NCI-H345 (cell line): ENCODE measurements at places on chromosomes 2 and 18.

DNA sequence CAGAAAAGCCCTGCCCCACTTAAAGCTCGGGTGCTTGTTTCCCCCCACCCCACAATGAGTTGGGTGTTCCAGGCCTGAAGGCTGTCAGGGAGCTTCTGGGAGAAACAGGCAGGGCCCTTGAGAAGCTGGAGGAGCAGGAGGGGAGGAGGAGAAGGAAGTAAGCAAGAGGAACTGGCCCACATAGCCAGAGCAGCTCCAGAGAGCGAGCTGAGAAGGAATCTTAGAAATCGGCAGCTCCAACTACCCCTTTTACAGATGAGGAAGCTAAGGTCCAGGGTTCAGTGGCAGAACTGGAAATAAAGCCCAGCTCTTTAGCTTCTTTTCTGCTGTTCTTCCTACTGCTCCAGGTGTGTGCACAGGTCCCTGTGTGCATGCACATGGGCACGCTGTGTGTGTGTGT lies 12.7 kb upstream of the KCNK3 start:
- no peak for DNase-seq

DNA sequence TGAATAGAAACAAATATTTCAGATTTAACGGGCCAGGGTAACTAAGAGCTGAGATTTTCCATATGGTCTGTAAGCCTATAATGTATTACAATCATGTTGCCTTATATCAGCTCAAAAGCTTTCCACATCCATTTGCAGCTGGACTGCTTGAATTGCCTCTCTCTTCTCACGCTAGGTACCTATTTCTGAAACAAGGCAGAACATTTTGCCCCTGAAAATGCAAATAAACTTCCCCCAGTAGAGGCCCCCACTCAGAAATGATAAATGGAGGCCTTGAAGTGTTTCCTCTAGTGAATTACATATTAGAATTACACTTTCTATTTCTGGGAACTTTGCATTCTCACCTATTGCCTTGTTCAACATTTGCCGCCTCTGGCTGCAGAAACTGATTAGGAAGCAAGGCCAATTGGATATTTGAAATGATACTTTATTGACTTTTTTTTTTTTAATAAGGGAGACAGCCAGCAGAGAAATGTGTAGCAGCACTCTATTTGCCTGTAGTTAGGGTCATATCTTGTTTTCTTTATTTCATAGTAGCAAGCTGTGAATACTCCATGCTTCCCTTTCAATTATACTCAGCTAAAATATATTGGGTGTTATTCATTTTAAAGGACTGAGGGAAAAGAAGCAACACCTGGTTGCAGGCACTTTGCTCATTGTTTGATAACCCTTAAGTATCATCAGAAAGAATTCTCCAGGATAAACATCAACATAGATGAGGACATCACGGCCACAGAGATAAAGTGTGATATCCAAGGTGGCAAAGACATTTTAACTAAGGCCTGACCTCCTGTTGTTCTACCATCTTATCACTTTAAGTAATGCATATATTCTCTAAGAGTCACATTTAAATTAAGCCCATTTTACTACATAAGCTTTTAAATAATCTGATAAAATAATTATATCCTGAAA lies 505.5 kb downstream of the LRRTM4 start:
- peak; percentile 62 for DNase-seq

DNA sequence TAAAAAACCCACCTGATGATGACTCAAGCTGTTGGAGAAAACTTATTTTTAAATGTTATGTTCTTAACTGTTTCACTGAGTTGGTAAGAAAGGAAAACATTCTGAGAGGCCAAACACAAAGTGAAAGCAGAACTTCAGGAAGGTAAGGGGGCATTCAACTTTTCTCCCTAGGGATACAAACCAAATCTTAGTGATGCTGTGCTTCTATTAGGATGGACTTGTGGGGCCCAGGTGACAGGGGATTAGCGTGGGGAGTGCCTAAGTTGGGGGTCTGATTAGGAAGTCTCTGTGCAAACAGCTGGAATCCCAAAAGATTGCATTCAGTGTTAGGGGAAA lies 18.5 kb downstream of the PDCL3 start:
- DNase-seq = no peak

DNA sequence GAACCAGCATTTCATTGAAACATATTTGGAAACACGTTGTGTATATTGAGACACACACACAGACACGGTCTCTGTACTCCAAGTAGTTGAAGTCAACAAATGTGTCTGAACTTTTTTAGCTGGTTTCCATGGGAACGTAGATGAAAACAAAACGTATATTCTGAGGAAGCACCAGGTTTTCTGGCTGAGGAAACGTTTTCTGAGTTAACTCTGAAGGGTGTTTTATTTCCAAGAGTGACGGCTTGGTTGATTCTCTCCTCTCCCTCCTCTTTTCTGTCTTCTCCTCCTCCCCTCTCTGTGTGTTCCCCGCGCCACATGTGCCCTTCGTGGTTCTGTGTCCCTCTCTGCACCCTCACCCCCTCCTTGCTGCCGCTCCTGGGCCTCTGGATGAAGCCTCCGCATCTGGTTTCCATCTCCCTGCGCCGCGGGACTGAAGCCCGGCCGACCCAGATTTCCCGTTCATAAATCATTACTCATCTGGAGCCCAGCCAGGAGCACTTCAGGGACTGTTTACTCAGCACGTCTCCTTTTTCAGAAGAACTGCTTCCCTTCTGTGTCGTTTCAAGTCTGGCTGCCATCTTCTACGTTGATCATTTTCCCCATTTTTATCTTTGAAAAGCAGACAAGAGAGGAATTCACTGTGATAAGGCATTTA lies 122.7 kb downstream of the COL6A3 start:
- peak; percentile 96 for DNase-seq

DNA sequence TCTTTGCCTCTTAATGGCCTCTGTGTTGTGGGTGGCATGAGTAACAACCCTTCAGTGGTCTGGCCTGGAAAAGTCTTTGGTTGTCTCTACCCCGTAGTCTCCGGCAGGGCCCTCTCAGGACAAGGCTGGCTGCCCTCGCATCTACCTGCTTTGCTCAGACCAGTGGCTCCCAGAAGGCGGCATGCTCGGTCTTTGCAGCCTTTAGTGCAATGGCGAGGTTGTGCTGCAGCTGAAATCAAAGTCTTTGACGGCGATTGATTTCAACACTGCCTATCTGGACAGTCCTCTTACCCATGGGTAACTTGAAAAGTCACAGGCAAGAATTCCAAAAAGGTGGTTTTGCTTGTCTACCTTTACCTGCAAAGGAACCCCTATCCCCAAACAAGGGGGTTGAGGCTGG lies 95.9 kb downstream of the ALPK2 start:
- no peak for DNase-seq

GRCh38 chr2:32277363-32277673 lies 386 bp upstream of the YIPF4 start:
- no peak for DNase-seq

DNA sequence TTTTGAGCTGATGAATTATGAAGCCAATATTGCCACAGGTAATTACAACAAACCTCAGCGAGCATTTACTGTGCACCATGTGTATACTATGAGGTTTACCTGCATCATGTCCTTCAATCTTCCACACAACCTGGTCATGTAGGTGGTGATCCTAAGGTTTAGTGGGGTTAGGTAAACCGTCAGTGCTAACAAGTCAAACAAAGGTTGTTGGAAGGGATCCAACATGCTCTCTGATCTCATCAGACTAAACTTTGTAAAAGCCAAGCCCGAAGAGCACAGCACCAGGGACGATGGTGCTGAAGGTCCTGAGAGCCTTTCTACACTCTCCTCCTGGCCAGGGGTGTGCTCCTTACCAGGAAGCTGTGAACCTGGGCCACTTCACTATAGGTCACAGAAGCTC lies 29.4 kb downstream of the SH3YL1 start:
- DNase-seq = no peak

DNA sequence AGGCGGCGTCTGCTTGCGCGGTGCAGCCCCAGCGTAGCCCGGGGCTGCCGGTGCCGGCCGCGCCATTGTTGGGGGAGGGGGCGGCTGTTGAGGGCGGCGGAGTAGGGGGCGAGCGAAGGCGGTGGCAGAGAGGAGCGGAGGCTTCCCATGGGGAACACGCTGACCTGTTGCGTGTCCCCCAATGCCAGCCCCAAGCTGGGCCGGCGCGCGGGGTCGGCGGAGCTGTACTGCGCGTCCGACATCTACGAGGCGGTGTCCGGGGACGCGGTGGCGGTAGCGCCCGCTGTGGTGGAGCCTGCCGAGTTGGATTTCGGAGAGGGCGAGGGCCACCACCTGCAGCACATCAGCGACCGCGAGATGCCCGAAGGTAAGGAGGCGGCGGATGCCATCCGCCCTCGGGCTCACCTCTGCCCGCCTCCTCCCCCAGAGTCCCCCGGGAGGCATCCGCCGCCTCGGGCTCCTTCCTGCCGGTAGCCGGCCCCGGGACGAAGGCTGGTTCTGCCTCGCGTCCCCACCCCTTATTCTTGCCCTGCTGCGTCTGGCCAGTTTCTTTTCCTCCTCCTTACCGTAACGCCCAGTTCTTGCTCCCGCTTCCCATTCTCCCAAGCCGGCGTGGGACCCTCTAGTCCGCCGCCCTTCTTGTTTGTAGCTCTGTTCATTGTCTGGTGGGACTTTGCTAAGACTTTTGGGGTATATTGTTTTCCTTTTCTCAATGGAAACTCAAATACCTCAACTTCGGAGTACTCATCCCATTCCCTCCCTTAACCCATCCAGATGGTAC lies 500 bp downstream of the CCNYL1 start:
- peak; percentile 45 for DNase-seq

- DNase-seq = no peak
Observed at GRCh38 chr2:178273787-178274360, 79.6 kb downstream of the OSBPL6 start.

- peak; percentile 23 for DNase-seq
Observed at GRCh38 chr18:78979056-78979729, 425 bp upstream of the SALL3 start.

- no peak for DNase-seq
Observed at GRCh38 chr2:231725476-231725875, 17.2 kb downstream of the PTMA start.

- DNase-seq = no peak
Observed at GRCh38 chr18:36066686-36067054, 689 bp downstream of the RPRD1A start.

- DNase-seq = peak; percentile 71
Observed at GRCh38 chr2:105812180-105813044, 67.7 kb downstream of the NCK2 start.

GRCh38 chr18:55582325-55582724 lies 5.7 kb downstream of the TCF4 start:
- no peak for DNase-seq

DNA sequence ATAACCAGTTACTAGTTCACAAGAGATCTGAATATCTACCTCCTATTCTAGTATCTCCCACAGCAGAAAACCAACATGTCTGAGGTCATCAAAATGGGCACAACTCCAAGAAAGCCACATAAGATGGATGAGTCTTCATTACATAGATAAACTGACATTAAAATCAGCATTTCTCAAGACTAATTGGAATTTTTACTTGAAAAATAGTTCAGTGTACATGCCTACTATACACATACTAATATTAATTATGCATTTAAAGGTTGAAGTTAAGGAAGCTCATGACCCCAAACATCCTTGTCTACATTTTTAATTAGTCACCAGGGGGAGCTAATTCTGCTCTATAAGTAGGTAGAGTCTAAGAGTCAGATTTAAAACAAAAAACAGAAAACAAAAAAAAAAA lies 41.9 kb downstream of the ZNF521 start:
- no peak for DNase-seq

- no peak for DNase-seq
Observed at GRCh38 chr2:194494401-194494800, 1162.6 kb upstream of the SLC39A10 start.

GRCh38 chr2:191350826-191351225 lies 105.6 kb downstream of the MYO1B start:
- DNase-seq = no peak

- no peak for DNase-seq
Observed at GRCh38 chr2:65416321-65416720, 16.1 kb downstream of the SPRED2 start.

DNA sequence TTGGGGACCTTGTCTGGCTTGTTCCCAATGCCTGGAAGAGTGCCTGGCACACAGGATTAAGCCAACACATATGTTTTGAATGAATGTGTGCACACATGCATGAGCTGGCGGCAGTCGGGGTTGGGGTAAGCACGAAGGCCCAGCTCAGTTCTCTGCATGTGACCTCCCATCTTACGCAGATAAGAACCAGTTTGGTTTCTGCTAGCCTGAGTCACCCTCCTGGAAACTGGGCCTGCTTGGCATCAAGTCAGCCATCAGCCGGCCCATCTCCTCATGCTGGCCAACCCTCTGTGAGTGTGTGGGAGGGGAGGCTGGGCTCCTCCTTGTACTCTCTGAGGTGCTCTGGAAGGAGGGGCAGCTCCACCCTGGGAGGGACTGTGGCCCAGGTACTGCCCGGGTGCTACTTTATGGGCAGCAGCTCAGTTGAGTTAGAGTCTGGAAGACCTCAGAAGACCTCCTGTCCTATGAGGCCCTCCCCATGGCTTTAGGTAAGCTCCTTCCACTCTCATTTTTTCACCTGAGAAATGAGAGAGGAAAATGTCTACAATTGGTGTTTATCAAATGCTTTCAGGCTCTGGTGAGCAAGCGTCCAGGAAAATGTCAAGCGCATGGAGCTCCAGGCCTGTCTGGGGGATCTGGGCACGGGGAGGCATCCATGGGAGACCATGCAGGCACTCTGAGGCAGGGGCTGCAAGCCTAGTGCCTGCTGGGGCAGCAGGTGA lies 9.7 kb upstream of the IL1RN start:
- DNase-seq = no peak

GRCh38 chr2:217941886-217942728 lies 60.7 kb downstream of the TNS1 start:
- no peak for DNase-seq

DNA sequence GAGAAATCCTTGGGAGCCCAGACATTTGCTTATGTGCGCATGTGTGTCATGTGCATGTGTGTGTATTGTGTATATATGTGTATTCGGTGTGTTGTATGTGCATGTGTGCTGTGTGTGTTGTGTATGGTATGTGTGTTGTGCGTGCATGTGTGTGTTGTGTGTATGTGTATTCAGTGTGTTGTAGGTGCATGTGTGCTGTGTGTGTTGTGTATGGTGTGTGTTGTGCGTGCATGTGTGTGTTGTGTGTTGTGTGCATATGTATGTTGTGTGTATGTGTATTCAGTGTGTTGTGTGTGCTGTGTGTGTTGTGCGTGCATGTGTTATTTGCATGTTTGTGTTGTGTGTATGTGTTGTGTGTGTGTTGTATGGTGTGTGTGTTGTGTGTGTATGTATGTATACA lies 136.9 kb downstream of the SH3RF3 start:
- DNase-seq = no peak

DNA sequence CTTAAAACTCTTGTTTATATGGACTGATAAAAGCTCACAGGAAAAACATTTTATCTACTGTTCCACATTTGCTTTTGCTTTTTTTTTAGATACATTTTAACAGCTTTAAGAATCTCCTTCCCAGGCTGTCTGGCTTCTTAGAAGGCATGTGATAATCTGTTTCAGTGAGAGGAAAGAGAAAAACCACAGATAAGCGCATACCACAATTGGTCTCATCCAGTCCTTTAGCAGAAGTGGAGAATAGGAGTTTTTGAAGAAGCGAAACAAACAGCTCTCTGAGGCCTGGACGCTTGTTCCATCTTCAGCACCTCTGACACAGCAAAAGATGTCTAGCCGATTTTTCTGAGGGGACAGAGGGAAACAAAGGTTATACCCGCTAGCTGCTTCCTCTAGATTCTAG lies 37.6 kb downstream of the RMC1 start:
- no peak for DNase-seq
